Mucosa of descending colon (tissue), 3 donors: ENCODE measurements at places on chromosomes 2 and 18. TPM values are rescaled to one million over a fixed set of nuclear protein-coding genes. Genes with fewer than 3 reads are reported as not detected.

GRCh38 chr2:180196419-180196977, 189.4 kb upstream of the CWC22 start:
- DNase-seq, result no peak

DNA sequence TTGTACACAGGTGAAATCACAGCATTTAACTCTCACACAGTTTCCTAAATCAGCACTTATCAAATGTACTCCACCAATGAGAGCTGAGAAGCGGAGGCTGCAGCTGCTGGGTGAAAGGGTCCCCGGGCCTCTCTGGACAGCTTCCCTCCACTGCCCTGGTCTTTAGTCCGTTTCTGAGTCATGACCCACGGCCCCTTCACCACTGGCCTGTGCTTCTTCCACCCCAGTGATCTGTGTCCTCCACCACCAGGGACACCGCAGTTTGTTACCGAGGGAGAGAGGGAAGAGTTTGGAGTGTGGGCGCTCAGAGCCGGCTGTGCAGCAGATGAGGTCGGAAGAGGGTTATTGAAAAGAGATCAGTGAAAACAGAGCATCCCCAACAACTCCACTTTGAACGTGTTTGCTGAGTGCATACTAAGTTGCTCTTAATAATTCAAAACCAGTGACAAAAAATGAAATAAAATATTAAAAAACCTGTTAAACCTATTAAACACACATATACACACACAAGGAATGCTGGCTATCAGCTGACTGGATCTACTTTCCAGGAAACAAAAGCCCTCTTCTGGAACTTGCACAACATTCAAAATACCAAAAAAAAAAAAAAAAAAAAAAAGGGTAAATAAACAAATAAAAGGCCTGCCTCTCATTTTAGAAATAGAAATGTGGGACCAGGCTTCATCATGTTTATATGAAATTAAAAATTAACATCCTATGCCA, 54.1 kb downstream of the PXDN start:
- no peak for DNase-seq

The ANKRD30BL gene
- total RNA-seq, result not detected

DNA sequence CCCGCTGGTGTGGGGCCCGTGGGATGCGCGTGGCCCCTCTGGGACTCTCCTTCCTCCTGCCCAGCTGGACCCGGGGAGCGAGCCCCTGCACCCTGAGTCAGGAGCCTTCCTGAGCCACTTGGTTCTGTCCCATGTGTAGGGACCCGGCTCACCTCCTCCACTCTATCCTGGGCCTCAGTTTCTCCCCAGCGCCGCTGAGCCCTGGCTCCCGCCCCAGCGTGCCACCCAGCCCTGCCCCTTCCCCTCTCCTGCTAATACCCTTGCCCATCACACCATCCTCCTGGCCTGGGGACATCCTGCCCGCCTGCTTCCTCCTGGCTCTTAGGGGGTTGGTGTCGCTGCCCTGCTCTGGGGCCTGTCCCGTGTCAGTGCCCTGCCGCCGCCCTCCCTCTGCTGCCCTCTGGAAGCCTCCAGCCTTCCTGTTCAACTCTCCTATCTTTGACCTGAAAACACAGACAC, 24.8 kb downstream of the GPC1 start:
- DNase-seq, result no peak

DNA sequence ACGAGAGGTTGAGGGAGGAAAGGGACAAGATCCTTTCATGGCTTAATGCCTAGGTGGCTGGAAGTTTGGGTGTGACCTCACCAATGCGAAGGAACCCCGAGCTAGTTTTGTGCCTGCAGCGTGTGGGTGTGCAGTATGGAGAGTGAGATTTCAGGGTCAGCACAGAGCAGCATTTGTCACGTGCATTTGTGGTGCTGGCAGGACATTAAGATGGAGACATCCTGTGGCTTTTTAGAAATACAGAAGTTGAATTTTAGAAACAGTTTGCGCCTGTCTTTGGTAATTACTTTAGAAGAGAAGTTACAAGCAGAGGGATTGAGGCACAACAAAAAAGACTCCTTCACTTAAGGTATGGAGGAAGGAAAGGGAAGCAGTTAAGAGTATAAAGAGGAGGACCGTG, 258.2 kb upstream of the THUMPD2 start:
- DNase-seq, result peak; percentile 9

GRCh38 chr2:38997781-38998180, 108.1 kb downstream of the ARHGEF33 start:
- DNase-seq, result no peak

The RTN4 gene
- total RNA-seq, result 219 TPM

DNA sequence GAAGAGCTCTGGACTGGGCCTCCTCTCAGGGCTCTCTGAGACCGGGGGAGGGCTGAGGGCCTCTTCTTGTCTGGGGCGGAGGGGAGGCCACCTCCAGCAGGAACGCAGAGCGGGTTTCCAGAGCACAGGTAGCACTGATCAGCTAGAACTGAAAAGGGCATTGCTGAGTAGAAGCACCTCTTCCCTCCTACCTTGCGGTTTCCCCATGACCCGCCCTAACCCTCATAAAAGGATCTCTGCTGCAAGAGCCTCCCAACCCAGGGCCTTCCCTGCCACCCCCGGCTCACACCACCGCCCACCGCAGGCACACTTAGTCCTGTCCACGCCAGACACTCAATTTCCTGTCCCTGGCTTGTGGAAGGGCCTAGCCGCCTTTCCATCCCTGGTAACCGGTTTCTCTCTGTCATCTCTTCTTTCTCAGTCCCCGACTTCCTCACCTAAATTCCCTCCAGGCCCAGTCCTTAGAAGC, 966 bp downstream of the ADCY3 start:
- peak; percentile 56 for DNase-seq

The ASB18 gene
- not detected for total RNA-seq

- no peak for DNase-seq
These were observed 1.5 kb downstream of the MFSD6 start for GRCh38 chr2:190409616-190410015.

- DNase-seq, result no peak
These were observed 99.2 kb downstream of the DYNAP start for GRCh38 chr18:54690198-54690597.

DNA sequence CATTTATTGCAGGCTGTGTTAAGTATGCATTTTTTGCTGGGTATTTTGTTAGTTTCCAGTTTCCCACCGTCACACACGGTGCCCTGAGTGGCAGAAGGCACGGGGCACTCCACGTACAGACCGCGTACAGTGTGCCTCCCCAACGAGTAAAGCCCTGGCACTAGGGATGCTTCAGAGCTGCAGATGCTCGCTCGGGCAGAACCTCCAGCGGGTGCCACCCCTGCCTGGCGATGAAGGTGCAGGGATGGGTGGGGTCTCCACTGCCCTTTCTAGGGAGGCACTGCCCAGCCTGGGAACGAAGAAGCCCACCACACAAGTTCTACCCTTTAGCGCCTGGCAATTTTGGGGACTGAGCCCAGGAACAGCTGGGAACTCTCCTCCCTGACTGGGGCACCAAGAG, 4.1 kb downstream of the GREB1 start:
- DNase-seq, result no peak

GRCh38 chr18:4391859-4392258, 63.2 kb downstream of the DLGAP1 start:
- DNase-seq, result no peak

DNA sequence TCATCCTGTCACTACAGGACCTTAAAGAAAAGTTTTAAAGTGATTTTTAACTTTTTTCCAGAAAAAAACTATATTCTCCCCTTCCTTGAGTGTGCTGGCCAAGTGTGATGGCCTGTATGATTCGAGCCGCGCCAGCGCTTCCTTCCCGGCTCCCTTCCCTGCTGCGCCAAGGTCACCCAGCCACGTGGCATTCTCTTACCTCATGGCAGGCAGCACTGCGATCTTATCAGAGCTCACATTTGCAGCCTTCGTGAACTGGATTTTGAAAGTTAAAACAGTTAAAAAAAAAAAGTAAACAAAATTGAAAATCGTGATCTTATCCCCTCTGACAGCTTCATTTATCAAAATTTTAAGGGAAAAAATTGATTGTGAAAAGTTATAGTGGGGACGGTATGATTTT, 279.8 kb downstream of the PTGR3 start:
- DNase-seq, result no peak

DNA sequence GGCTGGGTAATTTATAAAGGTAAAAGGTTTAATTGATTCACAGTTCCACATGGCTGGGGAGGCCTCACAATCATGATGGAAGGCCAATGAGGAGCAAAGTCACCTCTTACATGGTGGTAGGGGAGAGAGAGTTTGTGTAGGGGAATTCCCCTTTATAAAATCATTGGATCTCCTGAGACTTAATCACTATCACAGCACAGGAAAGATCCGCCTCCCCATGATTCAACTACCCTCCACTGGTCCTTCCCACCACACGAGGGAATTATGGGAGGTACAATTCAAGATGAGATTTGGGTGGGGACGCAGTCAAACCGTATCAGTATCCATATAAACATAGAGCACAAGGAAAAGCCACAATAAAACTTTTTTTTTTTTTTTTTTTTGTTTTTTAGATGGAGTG, 172.6 kb upstream of the PIEZO2 start:
- no peak for DNase-seq

- DNase-seq, result no peak
These were observed 2185.6 kb upstream of the CELF4 start for GRCh38 chr18:39751161-39751560.

DNA sequence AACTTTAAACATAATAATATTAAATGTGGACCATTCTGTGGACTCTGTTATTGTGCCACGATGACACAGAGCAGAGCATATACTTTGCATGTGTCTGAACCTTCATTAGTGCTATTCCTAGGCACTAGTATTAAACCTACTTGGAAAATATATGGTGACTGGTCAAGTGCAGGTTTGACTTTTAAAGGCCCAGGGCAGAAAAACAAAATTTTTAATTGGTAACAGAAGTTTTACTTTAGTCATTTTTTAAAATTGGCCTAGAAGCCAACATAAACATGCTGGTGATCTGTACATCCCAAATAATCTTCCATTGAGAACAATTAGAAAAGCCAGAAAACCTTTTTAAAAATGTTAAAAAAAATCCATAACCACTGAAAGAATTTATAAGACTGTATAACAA, 16.6 kb downstream of the LDAH start:
- no peak for DNase-seq

GRCh38 chr2:131077966-131078365, 15.3 kb downstream of the FAM168B start:
- no peak for DNase-seq

The POTEC gene
- not detected for total RNA-seq

GRCh38 chr2:46925474-46926351, 10.1 kb upstream of the MCFD2 start:
- DNase-seq, result no peak

The LYG1 gene
- 1.6 TPM for total RNA-seq

DNA sequence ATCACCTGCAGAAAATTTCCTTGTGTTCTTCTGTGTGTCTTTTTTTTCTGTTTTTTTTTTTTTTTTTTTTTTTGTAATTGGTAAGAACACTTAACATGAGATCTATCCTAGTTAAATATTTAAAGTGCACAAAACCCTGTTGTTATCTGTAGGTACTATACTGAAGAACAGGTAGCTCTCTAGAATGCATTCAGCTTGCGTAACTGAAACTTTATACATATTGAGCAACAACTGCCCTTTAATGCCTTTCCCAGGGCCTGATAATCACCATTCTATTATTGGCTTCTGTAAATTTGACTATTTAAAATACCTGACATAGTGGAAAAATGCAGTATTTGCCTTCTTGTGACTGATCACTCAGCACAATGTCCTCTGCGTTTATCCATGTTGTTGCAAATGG, 701.8 kb downstream of the SUCLG1 start:
- DNase-seq, result no peak

The DOCK10 gene
- total RNA-seq, result 14.7 TPM

The QPCT gene
- total RNA-seq, result 4.3 TPM

The FEV gene
- total RNA-seq, result 2.7 TPM

- no peak for DNase-seq
These were observed 9.4 kb downstream of the CAPG start for GRCh38 chr2:85400541-85401463.

GRCh38 chr18:11807233-11807632, 44.0 kb upstream of the CHMP1B start:
- DNase-seq, result no peak

DNA sequence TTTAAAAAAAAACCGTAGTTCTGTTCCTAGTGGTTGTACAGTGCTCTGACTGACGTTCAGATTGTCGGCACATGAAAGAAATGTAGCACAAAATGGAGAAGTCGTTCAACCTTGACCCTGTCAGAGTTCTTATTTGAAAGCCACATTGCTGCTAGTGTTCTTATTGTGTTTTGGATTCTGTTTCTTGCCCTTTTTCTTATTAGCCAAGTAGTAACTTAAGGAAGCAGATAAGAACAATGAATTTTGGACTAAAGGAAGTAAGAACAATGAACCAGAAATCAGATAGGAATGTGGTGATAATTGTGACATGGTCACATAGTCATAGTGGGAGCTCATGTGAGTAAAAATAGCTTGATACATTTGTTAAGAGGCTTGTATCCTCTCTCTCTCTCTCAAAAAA, 45.9 kb downstream of the RPIA start:
- DNase-seq, result no peak

The DHRS9 gene
- 219 TPM for total RNA-seq

GRCh38 chr18:7301094-7301493, 70.2 kb downstream of the LRRC30 start:
- DNase-seq, result no peak

- DNase-seq, result no peak
These were observed 221.6 kb downstream of the GBX2 start for GRCh38 chr2:235946590-235946989.

DNA sequence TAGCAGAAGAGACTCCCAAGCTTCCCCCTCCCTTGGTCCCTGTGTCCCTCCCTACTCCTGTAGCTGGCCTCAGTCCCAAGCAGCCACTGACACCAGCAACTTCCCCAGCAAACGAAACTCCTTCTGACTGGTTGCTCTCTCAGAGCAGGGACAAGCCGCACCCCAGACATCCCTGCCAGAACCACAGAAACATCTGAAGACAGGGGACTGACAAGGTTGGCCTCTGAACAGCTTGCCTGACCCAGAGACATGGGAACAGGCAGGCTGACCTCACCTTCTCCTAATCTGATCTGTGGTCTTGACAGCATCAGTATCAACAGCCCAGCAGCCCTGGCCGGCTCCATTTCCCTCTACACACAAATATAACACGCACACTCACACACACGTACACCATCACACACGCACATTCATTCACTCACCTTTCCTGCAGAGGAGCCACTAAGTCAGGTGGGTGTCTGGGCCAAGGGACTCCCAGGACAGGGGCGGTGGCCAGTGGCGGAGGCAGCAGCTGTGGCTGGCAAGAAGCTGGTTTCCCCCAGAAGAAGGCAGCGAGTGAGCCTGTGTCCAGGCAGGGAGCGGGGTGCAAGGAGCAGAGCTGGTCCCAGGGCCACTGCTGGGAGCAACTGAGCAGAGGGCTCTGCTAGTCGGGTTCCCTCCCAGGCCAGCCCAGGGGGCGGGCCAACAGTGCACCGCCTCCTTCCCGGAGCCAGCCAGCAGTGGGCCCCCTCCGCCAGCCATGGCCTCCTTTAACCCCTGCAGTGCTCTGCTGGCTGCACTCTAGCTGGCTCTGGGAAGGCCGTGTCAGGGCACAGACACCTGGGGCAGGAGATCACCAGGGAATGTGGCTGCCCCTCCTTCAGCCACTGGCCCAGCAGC, 59.1 kb downstream of the TNS1 start:
- DNase-seq, result peak; percentile 68

DNA sequence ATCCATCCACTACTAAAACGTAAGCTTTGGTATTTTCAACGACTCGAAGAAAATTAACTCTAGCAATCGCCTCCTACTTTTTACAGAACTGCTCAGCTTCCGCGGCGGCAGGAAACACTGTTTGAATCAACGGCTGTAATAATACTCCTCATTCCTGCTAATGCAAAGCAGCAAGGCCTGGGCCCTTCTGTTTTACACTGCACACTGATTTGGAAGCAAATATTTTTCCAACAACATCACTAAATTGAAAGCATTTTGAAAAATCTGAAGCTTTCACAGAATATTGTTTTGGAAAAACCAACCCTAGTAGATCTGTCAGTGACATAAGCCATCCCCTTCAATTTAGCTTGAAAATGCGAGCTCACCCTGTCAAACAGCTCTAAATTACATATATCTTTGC, 261.2 kb downstream of the TXNL1 start:
- no peak for DNase-seq
